GM10248 (cell line): ENCODE measurements at places on chromosomes 5 and 9.

- no peak for DNase-seq
Observed at GRCh38 chr9:33620738-33621439, 96.8 kb downstream of the ANKRD18B start.

DNA sequence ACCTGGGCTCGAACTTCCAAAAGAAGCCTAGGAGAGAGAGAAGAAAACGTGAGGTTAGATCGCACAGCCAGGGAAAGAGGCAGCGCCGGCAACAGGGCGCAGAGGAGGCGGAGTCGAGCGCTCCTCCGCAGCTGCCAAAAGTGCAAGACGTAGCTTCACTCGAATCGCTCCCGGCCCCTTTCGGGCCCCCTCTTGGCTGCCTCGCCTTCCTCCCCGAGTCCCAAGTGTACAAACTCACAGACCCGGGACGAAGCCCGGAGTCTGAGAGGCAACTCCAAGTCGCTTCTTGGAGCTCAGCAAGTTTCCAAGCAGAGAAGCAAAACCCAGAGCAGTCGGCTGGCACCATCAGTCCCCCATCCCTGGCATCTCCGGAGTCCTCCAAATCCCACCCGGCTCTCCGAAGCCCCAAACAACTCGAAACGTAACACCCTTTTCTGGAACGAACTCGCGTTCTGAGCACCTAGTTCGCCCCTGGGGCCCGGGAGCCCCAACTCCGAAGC, 1.2 kb downstream of the MIER3 start:
- peak; percentile 77 for DNase-seq

DNA sequence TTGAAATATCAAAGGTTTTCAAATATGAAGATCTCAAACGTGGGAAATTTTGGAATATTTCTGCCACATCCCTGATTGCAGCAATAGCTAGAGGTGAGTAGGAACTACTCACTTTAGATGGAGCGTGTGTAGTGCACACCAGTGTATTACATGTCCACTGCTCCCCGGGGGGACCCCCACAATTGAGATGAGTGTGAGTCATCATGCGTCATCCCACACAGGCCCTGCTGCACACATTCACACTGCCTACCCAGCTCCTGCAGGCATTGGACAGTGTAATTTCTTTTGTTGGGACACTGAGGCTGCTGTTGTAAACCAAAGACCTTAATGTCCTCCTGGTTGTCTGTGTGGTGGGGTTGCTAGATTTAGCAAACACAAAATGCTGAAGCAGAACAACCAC, 280.0 kb downstream of the GAS1 start:
- DNase-seq, result no peak

DNA sequence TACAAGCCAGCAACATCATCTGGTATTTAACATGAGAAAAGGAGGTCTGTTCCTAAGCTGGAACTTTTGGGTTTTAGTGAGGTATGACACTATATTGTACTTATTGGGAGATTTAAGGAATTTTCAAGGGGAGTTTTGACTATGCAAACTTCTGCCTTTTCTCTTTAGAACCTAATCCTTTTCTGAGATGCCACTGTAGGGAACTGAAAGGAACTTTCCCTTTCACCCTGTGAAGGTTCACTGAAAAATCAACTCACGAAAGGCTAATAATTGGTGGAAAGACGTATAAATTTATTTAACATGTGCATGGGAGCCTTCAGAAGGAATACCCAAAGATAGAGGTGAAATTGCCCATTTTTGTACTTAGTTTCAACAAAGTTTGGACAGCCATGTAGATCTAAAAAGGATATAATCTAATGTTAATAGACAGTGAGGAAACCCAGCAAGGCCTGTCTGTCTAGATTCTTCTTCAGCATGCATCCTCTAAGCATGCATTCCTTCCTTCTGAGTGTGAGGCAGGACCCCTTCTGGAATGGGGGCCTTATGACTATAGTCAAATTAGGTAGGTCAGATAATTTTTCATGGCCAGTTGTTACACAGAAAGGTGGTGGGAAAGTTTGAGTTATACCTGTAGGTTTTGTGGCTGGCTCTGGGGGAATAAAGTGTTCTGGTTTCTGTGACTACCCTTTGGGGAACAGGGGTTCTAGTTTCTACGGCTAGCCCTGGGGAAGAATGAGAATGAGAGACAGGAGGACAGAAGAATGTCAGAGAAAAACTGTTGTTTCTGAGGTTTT, 200.3 kb downstream of the C9orf152 start:
- peak; percentile 28 for DNase-seq

DNA sequence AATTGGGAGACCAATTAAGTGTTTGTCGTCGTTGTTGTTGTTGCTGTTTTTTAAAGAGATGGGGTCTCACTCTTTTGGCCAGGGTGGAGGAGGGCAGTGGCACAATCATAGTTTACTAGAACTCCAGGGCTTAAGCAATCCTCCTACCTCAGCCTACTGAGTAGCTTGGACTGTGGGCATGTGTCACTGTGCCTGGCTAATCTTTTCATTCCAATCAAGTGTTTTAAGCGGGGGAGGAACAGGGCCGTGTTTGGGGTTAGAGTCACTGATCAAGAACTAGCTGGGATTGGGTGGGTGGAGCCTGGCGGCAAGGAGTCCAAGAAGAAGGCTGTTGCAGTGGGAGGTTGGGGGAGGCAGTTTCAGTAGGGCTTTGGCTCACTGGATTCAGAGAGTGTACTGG, 13.8 kb downstream of the SNX30 start:
- DNase-seq, result no peak

DNA sequence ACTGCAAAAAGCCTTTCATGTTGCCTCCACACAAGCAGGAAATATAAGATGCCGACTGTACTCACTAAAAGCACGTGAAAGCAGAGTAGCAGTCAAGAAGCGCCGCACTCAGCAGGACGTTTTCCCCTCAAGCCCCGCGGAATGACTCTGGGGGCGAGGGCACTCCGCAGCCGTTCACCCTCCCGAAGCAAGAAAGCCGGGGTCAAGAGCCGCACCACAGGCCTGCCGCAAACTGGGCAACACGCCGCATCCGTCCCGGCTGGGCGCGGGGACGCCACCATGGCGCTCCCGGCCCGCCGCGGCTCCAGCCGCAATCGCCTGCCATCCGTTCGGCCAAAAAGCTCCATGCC, 364 bp downstream of the RPS6 start:
- peak; percentile 28 for DNase-seq

GRCh38 chr9:11275158-11275695, 662.4 kb upstream of the PTPRD start:
- DNase-seq, result no peak

DNA sequence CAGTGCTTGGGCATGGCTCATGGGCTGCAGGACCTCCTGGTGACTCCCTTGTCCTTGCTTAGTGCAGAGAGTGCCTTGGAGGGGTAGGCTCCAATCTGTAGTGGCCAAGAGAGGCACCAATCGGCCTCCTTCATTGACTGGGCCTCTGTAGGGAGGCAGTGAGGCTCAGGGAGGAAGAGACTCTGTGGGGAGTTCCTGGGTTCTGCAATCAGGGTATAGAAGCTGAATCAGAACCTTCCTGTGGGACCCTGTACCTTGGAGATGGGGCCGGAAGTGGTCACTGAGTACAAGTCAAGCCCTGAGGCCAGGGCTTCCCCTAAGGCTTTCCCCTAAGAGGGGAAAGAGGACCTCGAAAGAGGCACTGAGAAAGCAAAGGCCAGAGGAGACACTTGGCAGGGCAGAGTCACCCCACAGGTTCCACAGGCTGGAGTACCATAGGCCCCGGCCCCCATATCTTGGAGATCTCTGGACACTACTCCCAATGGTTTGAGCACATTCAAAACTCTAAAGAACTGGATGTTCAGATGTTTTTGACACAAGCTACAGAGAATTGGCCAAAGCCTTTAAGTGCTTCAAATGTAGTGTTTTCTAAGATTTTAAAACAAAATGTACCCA, 190.5 kb downstream of the HSPA4 start:
- DNase-seq, result peak; percentile 50

DNA sequence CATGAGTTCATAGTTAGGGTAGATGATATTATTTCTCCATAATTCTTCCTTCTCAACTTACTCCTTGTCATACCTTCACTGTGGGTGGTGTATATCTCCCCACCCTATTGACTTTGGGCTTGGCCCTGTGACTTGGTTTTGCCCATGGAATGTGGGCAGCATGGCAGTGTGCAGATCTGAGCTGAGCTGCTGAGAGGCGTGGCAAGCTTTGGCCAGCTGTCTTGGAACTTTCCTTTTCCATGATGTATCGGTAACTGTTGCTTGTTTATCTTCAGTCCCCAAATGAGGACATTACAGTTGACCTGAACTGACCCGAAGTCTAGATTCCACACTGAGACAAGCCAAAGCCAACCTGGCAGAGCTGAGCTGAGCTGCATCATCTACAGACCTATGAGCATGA, 70.4 kb downstream of the RALGPS1 start:
- no peak for DNase-seq

DNA sequence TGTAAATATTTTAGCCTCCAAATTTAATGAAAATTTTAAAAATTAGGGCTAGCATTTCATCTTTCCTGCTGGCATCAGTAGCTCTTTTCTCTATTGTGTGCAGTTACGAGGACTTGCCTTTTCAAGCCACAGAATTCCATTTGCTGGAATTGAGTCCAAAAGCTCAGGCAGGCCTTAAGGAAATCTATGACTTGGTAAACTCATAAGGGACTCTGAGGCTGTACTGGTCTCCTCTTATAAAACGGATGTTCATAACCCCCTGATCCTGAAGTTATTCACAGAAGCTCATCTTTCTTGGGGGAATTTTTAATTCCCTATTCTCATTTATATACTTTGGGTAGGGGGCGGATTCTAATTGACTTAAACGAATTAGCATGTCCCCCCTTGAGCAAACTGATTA, 23.4 kb downstream of the ANKRA2 start:
- DNase-seq, result no peak

DNA sequence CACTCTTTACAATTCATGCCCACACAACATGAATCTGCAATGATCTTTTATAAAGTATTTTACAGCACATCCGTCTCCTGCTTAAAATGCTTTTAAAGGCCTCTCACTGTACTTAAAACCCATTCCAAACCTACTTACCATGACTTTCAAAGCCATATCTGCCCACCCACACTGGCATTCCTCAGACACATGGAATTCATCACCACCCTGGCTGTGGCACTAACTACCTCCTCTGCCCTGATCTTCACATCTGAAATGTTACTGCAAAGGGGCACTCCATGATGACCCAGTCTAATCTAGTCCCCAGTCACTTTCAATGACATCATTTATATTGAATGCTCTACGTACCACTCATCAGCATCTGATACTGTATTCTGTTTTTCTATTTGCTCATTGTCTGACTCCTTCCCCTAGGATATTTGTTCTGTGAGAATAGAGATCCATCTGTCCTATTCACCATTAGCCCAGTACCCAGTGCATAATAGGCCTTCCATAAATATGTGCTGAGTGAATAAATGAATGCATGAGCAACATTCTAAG, 193.2 kb upstream of the KIF2A start:
- DNase-seq, result no peak

- no peak for DNase-seq
Observed at GRCh38 chr9:77183581-77183980, 6.2 kb downstream of the VPS13A start.

DNA sequence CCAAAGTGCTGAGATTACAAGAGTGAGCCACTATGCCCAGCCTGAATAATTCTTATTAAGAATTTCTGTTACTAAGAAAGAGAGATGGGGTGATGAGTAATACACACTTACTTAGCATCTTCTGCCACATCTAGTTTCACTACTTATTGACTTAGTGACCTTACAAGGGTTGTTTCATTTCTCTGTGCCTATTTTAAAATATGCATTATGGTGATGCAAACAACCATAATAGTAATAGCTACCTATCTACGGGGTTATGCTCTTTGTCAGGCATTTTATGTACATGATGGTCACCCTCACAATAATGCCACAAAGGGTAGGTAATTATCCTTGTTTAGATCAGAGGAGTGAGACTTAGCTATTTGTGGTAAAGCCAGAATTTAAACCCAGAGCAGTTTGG, 499.0 kb upstream of the SGCD start:
- DNase-seq, result peak; percentile 4

- no peak for DNase-seq
Observed at GRCh38 chr5:141873933-141874261, 4.3 kb downstream of the PCDH1 start.

- no peak for DNase-seq
Observed at GRCh38 chr5:172544371-172545095, 90.2 kb upstream of the SH3PXD2B start.

DNA sequence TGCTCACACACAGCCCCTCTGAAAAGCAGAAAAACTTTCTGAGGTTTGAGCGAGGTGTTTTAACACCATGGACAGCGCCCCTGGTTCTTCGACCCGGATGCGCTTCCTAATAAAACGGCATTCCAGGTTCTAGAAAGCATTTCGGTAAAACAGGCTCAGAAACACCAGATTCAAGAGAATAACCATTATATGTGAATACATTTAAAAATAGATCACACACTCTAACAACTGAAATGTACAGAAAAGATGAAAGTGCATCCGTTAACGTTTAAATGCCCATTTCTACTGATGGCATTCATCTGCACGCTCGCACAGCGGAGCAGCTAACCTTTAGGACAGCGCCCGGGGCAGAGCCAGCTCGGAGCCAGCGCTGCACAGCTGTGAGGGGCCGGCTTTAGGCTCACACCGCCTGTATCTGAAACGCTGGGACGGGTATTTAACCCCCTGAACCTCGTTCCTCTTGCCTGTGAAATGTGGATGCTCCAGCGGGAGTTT, 26.3 kb upstream of the TENT4A start:
- no peak for DNase-seq

- no peak for DNase-seq
Observed at GRCh38 chr5:56465769-56466135, 232.6 kb upstream of the ANKRD55 start.

GRCh38 chr9:128972956-128973355, 25.5 kb downstream of the NUP188 start:
- DNase-seq, result no peak

GRCh38 chr5:72018143-72018803, 89.0 kb upstream of the MAP1B start:
- DNase-seq, result peak; percentile 68

- no peak for DNase-seq
Observed at GRCh38 chr5:31502506-31502905, 29.4 kb downstream of the DROSHA start.

DNA sequence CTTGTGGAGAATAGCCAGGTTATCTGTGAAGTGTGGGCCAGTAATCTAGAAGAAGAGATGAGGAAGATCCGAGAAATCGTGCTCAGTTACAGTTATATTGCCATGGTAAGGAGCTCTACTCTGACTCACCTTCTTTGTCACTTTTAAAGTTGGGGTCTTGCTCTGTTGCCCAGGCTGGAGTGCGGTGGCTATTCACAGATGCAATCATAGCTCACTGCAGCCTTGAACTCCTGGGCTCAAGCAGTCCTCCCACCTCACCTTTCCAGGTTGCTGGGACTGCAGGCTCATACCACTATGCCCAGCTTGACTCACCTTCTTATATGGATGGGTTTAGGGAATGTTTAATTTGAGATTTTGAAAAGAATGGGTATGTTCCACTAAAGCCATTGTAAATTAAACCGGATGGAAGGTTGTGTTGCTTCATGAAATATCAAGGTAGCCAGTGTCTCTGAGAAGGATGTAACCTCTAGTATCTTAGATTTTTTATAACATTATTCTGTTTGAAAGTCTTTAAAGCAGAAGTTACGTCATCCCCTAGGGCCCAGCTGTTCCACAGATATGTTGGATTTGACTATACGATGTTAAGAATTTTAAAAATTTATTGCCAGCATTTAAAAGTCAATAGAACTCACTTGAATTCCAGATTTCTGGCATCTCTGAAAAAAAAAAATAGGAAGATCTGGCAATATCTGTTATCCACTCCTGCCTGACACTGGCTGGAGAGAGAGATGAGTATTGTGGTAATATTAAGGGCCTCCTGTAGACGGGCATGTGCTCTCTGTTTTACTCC, 5.1 kb downstream of the CNOT8 start:
- DNase-seq, result no peak
